ENCODE measurements at places on chromosomes 6 and 20.

- DNase-seq: no peak
Observed at GRCh38 chr6:119077643-119078375, 655 bp downstream of the FAM184A start.

- DNase-seq: peak; percentile 88
Observed at GRCh38 chr20:44080646-44081267, 106.2 kb downstream of the JPH2 start.

GRCh38 chr6:163354761-163355425, 59.6 kb upstream of the QKI start:
- DNase-seq: no peak

DNA sequence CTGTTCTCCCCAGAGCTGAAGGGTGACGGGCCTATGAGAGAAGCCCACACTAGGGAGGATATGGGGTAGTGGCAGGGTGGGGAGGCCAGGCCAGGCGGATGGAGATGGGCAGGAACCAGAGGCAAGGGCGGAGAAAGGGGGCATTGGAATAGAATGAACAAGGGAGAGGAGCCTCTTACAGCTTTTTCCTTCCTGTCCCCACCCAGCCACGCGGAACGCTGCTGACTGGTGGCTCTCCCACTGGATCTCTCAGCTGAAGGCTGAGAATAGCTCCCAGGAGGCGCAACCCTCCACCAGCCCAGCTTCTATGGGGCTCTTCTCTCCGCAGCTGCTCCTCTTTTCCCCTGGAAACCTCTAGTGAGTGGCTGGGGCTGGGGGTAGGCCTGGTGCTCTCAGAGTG, 10.8 kb downstream of the DLK2 start:
- no peak for DNase-seq

DNA sequence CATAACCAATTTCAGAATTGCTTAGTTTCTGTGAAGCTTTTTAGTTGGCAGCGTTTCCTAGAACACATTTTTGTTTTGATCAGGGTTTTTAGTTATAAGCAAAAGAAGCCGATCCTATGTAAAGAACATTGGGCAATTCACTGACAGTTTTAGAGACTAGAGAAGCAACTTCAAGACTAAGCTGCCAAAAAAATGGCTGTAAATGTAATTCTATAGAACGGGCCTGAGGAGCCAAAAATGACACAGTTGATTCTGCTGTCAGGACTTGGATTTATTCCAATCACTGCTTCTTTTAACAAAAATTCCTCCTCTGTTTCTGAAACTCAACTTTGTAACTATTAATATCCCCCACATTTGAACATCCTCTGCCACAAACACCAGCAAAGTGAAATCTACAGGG, 236.0 kb upstream of the EYS start:
- DNase-seq: no peak
